ENCODE measurements at places on chromosomes 4 and X.

- DNase-seq, result peak; percentile 35
These were observed 45.6 kb downstream of the MAOB start for GRCh38 chrX:43836435-43837184.

DNA sequence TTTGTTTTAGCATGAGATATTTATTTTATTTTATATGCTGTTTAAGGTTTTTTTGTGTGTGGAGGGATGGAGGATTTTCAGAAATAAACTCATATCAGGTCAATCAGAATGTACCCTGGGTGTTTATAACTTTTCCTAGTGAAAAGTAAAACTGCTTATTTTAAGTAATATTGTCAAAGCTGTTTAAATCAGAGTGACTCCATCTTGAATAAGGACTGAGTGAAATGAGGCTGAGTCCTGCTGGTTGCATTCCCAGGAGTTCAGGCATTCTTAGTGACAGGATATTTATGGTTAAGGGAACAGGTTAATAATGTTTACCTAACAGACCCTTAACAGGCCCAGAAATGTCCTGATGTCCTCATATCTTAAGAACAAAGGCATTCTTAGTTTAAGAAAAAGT, 1160.9 kb upstream of the PCDH7 start:
- no peak for DNase-seq

DNA sequence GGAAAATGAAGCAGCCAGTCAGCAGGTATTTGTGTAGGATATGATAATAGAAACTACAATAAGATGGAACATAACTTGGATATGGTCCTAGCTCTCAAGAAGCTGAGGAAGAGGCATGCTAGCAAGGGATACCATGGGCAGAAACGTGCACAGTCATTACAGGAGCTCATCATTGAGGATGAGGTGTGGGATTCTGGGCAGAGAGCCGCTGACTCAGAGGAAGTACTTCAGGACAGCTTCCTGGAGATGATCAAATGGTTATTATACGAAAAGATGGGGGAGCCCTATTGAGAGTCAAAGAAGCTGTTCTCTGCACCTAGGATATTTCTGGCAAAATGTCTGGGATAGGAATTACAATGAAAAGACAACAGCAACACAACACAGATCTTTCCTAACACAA, 116.0 kb upstream of the PDE5A start:
- DNase-seq, result peak; percentile 56

GRCh38 chr4:39020130-39020529, 12.1 kb downstream of the TMEM156 start:
- DNase-seq, result no peak

DNA sequence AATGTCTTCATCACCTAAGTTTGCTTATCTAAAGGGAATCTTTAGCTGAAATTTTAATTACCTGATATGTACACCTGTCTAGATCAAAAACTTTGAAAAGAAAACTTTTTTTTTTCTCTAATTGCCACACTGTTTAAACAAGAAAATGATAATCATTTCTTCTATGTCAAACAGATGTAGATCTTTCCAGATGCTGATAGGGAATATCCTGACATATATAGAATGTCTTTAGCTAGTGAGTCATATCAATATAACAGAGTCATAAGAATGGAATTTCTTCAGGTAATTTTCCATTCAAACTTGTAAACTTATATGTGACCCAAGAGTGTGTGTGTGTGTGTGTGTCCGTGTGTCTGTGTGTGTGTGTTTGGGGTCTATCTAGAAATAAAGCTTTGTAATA, 271.9 kb downstream of the GPM6A start:
- no peak for DNase-seq

DNA sequence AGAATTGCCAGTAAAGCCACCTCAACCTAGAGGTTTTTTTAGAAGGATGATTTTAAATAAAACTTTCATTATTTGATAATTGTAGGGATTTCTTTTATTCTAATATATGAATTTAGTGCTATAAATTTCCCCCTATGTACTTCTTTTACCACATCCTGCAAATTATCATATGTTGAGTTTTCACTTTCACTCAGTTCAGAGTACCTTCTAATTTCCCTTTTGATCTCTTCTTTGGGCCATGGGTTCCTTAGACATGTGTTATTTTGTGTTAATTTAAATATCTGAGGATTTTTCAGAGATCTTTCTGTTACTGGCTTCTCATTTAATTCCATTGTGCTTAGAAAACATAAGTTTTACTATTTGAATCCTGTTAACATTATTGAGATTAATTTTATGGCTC, 6.1 kb downstream of the BEX2 start:
- no peak for DNase-seq

DNA sequence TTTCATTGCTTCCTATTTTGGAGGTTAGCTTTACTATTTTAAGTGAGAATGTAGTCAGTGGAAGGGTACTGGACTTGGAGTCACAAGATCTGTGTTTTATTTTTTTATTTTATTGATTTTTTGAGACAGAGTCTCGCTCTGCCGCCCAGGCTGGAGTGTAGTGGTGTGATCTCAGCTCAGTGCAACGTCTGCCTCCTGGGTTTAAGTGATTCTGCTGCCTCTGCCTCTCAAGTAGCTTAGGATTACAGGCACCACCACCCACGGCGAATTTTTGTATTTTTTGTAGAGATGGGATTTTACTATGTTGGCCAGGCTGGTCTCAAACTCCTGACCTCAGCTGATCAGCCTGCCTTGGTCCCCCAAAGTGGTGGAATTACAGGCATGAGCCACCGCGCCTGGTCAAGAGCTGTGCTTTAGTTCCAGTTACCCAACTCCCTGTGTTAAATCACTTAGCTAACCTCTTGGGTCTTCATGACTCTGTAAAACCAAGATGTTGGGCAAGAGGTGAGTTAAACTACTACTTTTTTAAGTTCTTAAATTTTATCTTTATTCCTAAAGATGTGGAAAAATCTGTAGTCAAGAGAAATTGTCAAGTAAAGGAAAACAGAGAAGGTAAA, 11.2 kb downstream of the USP9X start:
- peak; percentile 27 for DNase-seq

GRCh38 chrX:132353430-132353829, 134.2 kb upstream of the RAP2C start:
- DNase-seq, result no peak

DNA sequence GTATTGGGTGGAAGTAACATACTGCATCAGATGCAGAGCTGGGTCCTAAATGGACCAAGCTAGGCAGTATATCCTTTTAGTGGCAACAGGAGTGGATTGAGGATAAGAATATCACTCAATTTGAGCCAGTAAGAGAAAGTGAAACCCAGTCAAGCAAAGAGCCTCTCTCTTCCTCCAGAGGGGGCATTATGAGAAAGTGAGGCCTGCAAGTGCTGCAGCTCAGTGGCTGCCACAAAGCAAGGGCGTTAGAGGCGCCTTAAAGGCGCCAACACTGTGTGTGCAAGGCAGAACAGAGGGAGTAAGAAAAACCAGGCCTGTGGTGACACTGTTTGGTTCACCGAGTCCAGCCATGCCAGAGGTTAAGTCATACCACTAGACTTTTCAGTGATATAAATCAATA, 17.5 kb downstream of the STX18 start:
- peak; percentile 27 for DNase-seq

- DNase-seq, result no peak
These were observed 13.5 kb downstream of the MAOB start for GRCh38 chrX:43868791-43869190.

- DNase-seq, result peak; percentile 50
These were observed 33.4 kb upstream of the RASGEF1B start for GRCh38 chr4:81505004-81505598.

DNA sequence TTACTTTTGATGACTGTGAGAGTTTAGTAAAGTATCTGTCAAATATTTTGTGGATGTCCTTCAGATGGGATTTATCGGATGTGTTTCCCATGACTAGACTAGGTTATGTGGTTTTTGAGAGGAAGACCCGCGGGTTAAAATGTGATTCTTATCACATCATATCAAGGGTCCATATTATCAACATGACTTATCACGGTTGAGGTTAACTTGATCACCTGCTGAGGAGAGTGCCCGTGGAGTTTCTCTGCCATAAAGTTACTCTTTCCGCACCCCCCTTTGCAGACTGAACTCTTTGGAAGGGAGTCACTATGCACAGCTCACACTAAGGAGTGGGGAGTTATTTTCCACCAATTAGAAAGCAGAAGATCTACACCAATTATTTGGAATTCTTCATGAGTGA, 38.7 kb downstream of the GLRB start:
- no peak for DNase-seq

DNA sequence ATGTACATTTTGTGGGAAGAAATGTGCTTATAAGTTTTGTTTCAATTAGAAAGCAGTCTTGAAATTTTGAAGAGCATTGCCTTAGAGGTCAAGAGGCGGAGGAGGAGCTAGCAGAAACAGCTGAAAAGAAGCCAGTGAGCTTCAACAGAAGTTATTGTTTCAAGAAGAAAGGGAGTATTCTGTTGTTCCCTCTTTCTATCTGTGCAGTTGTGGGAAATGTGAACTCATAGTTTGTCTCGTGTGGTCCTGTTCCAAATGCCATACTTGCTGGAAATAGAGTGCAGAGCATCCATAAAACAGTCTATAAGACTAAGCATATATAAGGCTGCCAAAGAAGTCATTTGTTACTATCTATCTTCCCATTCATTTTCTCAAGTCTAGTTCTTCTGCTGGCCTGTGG, 1015.7 kb downstream of the DMD start:
- DNase-seq, result no peak

DNA sequence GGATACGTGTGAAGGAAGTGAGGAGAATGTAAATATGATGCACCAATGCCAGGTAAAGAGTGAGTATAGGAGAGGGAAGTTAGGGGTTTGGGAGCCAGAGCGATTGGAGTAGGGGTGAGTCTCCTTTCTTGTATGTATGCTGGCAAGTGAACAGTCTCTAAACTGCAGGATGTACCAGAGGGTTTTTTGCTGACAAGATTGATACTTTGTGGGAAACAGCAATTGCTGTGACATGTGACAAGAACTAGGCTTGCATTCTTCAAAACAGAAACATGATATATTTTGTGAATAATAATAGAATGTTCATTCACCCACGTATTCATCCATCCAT, 706 bp downstream of the CHIC1 start:
- no peak for DNase-seq

- DNase-seq, result peak; percentile 72
These were observed 246.0 kb upstream of the HHIP start for GRCh38 chr4:144399927-144400326.

- no peak for DNase-seq
These were observed 36.8 kb downstream of the RTL5 start for GRCh38 chrX:72094894-72095293.

DNA sequence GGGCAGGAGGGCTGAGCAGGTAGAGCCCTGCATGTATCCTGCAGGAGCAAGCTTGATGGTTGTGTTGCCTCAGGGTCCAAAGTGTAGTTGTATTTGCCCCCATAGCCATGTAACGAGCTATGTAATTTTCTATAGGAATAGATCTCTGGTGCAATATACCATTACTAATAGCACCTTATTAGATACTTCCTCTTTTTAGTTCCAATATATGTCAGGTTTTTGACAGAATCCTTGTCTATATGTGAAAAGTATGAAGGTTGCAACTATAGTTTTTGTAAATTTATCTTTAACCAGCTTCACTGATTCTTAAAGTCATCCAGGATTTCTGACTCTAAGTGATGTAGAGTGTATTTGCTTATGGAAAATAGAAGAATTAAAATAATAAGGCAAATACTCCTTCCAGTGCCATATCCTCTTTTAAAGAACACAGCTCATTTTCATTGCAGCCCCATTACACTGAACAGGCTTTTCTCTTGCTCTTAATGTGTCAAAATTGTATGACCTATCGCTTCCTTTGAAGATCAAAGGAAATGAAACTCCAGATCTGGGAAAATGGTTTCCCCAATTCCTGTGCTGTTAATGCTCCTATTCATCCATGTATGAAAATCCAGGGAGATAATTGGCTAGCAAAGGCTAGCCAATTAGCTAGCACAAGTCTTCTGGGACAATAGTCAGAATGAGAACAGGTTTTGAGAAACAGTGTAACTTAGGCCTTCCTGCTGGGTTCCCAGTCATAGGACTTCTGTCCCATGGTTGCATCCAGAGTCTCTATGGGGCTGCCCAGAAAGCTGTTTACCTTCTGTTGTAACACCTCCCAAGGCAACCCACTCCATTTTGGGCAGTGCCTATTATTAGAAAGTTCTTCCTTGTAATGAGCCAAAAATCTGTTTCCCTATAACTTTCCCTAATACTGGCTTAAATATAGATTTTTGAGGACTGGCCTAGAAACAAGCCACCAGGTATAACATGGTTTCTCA, 90.6 kb downstream of the TSPAN7 start:
- no peak for DNase-seq

GRCh38 chrX:2632533-2633504, 58.3 kb upstream of the CD99 start:
- DNase-seq, result no peak

- no peak for DNase-seq
These were observed 41.7 kb downstream of the ITM2A start for GRCh38 chrX:79325263-79325958.

- no peak for DNase-seq
These were observed 17.3 kb downstream of the LAMTOR3 start for GRCh38 chr4:99876946-99877345.

DNA sequence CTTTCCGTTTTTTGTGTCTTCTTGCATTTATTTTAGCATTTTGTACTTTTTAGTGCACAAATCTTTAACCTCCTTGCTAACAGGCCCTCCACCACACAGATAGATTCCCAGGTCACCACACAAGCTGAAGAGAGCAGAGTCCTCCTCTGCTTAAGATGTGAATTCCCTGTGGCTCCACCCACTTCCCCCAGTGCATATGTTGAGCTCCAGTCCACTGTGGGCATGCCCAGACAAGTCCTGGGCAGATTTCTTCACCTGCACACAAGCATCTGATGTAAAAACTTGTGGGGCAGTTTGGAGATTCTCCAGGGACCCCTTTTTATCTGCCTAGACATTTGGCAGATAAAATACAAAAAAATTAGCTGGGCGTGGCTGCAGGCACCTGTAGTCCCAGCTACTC, 19.8 kb upstream of the PASD1 start:
- no peak for DNase-seq

DNA sequence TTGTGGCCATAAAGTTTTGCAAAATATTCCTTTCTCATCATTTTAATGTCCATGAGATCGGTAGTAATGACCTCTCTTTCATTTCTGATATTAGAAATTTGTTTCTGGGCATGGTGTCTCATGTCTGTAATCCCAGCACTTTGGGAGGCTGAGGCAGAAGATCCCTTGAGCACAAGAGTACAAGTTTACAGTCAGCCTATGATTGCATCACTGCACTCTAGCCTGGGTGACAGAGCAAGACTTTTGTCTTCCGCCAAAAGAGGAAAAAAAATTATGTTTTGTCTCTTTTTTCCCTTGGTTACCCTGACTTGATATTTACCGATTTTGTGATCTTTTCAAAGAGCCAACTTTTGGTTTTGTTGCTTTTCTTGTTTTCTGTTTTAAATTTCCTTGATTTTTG, 10.8 kb upstream of the NKAP start:
- no peak for DNase-seq

DNA sequence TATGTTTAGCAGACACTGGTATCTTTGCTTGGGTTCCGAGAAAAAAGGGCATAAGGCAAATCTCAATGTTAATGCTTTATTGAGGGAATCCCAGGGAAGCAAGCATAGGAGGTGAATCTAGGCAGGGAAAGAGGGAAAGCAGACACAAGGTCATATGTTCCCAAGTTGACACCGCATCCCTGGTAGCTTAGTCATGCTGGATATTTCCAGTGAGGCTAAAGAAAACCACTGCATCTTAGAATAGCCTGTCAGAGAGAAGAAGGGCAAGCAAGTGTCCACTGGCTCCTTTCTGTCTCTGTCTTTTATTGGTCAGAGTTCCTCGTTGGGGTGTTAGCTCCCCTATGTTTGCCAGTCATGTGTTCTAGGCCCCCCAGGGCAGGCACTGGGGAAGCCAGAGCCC, 104.7 kb downstream of the NKX6-1 start:
- no peak for DNase-seq
